ENCODE measurements at places on chromosomes 7 and 10. TPM values are rescaled to one million over a fixed set of nuclear protein-coding genes. Genes with fewer than 3 reads are reported as not detected.

- no peaks in the 10 kb centered on the region for H3K4me1 ChIP-seq
- H3K4me3 ChIP-seq: no peak overlapping the region
- no peaks in the 10 kb centered on the region for H3K27me3 ChIP-seq
- no peak overlapping the region for H3K27ac ChIP-seq
Measured at GRCh38 chr7:105649727-105650381, 68.6 kb upstream of the EFCAB10 start.

EVX1 gene
- polyA plus RNA-seq: not detected

DNA sequence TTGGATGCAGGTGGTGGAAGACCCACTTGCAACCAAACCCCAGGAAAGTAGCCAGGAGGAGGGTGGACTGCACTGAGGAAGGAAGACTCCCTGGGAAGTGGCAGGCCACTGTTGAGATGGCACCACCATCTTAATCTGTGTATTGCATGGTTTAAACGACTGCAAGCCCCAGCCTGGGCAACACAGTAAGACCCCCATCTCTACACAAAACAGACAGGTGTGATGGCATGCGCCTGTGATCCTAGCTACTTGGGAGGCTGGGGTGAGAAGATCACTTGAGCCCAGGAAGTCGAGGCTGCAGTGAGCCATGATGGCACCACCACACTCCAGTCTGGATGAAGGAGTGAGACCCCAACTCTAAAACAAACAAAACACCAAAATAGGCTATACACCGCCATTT, 9.7 kb upstream of the BCL7B start:
- H3K27ac ChIP-seq: no peak overlapping the region
- H3K27me3 ChIP-seq: no peaks in the 10 kb centered on the region
- peaks cover 32% of the 10 kb centered on the region for H3K36me3 ChIP-seq
- no peak for DNase-seq
- H3K4me3 ChIP-seq: no peak overlapping the region

ETV1 gene
- polyA plus RNA-seq: 30.6 TPM

PRSS1 gene
- polyA plus RNA-seq: 0.15 TPM

DNA sequence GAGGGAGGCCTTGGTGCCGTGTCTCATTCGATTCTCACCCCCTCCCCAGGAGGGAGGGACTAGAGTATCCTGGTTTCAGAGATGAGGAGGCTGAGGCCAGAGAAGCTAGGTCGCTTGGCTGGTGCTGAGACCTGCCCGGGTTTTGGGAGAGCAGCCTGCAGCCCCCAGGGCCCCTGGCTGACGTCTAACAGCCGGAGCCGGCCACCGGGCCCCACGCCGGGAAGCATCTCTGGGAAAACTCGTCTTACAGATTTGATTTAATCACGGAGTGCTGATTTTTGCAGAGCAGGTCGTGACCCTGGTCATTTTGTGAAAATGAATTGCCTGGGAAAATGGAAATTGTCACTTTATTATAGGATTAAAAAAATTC, 97.5 kb downstream of the MICALL2 start:
- no peak overlapping the region for H3K27ac ChIP-seq
- no peak for DNase-seq
- no peaks in the 10 kb centered on the region for H3K4me1 ChIP-seq
- no peak overlapping the region for H3K4me3 ChIP-seq
- no peaks in the 10 kb centered on the region for H3K36me3 ChIP-seq

- DNase-seq: no peak
- H3K4me1 ChIP-seq: peaks cover 3% of the 10 kb centered on the region
- H3K27me3 ChIP-seq: peaks cover 98% of the 10 kb centered on the region
- H3K27ac ChIP-seq: no peak overlapping the region
Measured at GRCh38 chr7:27176962-27177794, 3.1 kb upstream of the HOXA10 start.

DNA sequence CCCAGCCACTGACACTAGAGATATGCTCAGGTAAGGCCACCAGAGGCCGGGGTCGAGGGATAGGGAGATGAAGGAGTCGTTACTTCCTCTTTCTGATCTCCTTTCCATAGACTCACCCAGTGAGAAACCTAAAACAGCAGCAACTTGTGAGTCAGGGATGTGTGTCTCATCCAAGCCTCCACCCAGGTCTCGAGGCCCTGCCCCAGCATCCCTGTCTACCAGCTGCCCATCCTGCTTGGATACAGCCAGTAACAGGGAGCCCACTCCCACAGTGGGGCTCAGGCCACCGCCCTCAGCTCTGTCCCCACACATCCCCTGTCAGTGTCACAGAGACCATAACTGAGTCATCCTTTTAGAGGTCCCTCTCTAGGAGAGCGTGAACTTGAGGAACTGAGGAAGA, 49.6 kb upstream of the CHST15 start:
- H3K4me1 ChIP-seq: no peaks in the 10 kb centered on the region
- no peaks in the 10 kb centered on the region for H3K27me3 ChIP-seq
- no peak for DNase-seq
- no peak overlapping the region for H3K4me3 ChIP-seq
- no peaks in the 10 kb centered on the region for H3K36me3 ChIP-seq

- no peak for DNase-seq
- no peak overlapping the region for H3K4me3 ChIP-seq
- no peaks in the 10 kb centered on the region for H3K36me3 ChIP-seq
- no peak overlapping the region for H3K27ac ChIP-seq
- no peaks in the 10 kb centered on the region for H3K4me1 ChIP-seq
Measured at GRCh38 chr7:23264916-23265458, 18.4 kb downstream of the GPNMB start.

TAS2R5 gene
- 6.6 TPM for polyA plus RNA-seq

DNA sequence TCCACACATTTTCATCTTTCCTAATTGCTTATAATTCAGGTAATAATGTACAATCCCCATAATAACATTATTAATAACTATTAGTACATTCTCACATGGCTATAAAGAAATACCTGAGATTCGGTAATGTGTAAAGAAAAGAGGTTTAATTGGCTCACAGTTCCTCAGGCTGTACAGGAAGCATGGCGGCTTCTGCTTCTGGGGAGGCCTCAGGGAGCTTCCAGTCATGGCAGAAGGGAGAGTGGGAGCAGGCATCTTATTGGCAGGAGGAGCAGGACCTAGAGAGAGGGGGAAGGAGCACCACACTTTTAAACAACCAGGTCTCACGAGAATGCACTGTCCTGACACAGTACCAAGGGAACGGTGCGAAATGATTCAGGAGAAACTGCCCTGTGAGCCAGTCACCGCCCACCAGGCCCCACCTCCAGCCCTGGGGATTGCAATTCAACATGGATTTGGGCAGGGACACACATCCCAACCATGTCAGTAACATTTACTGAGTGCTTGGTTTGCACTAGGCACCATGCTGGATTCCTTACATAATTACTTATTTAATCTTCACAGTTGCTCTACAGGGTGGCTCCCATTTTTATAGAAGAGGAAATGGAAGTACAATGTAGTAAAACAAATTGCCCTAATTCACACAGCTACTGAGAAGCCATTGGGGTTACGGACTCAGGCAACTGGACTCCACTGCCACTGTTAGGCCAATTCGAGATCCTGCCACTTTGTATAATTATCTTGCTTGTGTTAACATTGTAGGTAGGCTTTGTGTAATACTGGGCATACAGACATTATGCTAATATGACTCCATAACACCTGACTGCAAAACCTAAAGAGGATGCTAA, 8.7 kb upstream of the ESYT2 start:
- no peak overlapping the region for H3K27ac ChIP-seq
- DNase-seq: no peak
- H3K4me1 ChIP-seq: no peaks in the 10 kb centered on the region

TCF7L2 gene
- 48.2 TPM for polyA plus RNA-seq

DNA sequence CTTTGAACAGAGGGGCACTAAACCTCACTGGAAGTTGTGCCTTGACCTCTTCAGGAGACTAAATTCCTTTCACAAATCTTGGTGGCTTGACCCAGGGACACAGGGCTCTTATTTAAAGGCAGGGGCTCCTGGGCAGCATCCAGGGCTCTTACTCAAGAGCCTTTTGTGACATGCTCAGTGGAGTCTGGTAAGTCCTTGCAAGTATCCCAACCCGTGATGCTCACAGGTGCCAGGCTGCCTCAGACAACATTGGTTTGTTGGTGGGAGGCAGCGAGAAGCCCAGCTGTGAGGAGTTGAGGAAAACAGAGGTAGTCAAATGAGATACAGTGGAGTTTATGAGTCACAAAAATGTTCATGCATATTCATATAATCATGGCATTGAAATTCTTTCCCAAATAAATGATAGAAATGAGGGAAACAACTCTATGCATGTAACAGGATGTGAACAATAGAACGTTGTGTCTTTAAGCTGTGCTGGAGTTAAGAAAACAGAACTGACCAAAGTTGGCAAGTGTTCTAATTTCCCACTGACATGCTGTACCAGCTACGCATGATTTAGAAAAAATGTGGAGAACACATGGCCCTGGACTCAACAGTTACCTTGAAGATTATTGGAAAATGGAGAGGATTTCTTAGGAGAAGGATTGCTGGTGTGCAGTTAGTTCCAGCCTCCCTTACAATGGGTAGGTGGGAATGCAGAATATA, 654.5 kb upstream of the COBL start:
- DNase-seq: no peak
- H3K4me3 ChIP-seq: no peak overlapping the region
- no peaks in the 10 kb centered on the region for H3K4me1 ChIP-seq

GRCh38 chr7:93194386-93194785, 31.9 kb downstream of the HEPACAM2 start:
- H3K27ac ChIP-seq: no peak overlapping the region
- no peaks in the 10 kb centered on the region for H3K36me3 ChIP-seq
- no peaks in the 10 kb centered on the region for H3K4me1 ChIP-seq
- no peak for DNase-seq
- no peak overlapping the region for H3K4me3 ChIP-seq

- no peak for DNase-seq
- no peak overlapping the region for H3K27ac ChIP-seq
- no peaks in the 10 kb centered on the region for H3K36me3 ChIP-seq
- no peak overlapping the region for H3K4me3 ChIP-seq
- no peaks in the 10 kb centered on the region for H3K27me3 ChIP-seq
Measured at GRCh38 chr7:92916770-92917224, 80.4 kb upstream of the CDK6 start.

PON3 gene
- 10.6 TPM for polyA plus RNA-seq

GRCh38 chr7:265192-265997, 24.6 kb upstream of the FOXL3 start:
- H3K27me3 ChIP-seq: no peaks in the 10 kb centered on the region
- H3K36me3 ChIP-seq: peaks cover 11% of the 10 kb centered on the region
- H3K27ac ChIP-seq: no peak overlapping the region
- H3K4me1 ChIP-seq: no peaks in the 10 kb centered on the region

AMZ1 gene
- 0.34 TPM for polyA plus RNA-seq

DNA sequence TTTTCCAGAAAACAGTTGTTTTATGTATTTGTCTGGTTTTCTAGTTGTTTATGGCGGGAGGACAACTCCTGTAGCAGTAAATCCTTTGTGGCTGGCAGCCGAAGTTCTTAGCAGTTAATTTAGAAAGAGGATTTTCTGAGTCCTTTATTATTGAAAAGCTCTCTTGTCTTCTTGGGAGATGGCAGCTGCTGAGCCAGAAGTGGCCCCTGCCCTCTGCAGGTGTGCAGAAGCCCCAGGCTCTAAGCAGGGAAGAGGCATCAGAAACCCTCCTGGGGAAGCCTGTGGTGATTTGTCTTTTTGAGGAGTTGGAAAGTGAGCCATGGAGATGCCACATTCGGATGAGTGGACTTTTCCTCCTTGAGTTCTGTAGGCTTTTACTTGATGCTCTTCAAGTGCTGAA, 106.3 kb downstream of the GLRX3 start:
- no peak for DNase-seq
- H3K36me3 ChIP-seq: no peaks in the 10 kb centered on the region
- H3K4me1 ChIP-seq: no peaks in the 10 kb centered on the region
- H3K27ac ChIP-seq: no peak overlapping the region

GRCh38 chr10:95406651-95407280, 116.0 kb upstream of the PDLIM1 start:
- no peak overlapping the region for H3K4me3 ChIP-seq
- peaks cover 45% of the 10 kb centered on the region for H3K36me3 ChIP-seq
- H3K27me3 ChIP-seq: no peaks in the 10 kb centered on the region

DNA sequence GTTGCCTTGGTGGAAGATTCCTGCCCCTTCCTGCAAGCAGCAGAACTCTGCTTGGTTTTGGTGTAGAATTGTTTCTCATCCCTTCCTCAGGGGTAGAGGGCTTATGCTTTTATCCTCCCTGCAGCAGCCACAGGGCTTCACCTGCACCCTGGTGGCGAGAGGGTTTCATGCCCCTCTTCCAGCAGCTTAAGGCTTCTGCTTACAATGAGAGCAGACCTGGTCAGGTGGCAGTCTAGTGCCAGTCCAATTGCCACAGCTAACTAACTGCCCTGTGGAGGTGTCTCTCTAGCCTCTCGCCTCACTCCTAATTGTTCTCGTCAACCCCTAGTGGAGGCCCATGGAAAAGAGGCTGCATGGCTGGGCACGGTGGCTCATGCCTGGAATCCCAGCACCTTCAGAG, 19.3 kb downstream of the ACBD7 start:
- no peak for DNase-seq
- no peaks in the 10 kb centered on the region for H3K27me3 ChIP-seq
- H3K36me3 ChIP-seq: no peaks in the 10 kb centered on the region
- H3K27ac ChIP-seq: no peak overlapping the region

PDZD7 gene
- polyA plus RNA-seq: 95.8 TPM
